ENCODE measurements at places on chromosomes 7 and 10.

DNA sequence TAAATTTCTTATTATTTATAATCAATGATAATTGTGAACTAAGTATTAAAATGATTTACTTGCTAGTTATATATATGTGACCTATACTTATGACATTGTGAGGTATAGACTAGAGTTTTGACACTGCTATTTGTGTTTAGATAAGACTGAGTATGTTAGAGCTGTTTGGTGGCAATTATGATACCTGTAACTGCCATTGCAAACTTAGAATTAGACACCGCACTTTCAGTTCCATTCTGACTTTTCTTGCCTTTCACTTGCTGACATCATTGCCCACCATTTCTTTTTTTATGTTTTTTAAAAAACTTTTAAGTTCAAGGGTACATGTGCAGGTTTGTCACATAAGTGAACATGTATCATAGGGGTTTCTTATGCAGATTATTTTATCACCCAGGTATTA is 214.5 kb downstream of the MBL2 start:
- no peak for DNase-seq

- DNase-seq = no peak
Measured at GRCh38 chr7:132446666-132447278, 129.5 kb downstream of the PLXNA4 start.

GRCh38 chr7:2201686-2202360 is 30.9 kb downstream of the MAD1L1 start:
- DNase-seq = no peak

DNA sequence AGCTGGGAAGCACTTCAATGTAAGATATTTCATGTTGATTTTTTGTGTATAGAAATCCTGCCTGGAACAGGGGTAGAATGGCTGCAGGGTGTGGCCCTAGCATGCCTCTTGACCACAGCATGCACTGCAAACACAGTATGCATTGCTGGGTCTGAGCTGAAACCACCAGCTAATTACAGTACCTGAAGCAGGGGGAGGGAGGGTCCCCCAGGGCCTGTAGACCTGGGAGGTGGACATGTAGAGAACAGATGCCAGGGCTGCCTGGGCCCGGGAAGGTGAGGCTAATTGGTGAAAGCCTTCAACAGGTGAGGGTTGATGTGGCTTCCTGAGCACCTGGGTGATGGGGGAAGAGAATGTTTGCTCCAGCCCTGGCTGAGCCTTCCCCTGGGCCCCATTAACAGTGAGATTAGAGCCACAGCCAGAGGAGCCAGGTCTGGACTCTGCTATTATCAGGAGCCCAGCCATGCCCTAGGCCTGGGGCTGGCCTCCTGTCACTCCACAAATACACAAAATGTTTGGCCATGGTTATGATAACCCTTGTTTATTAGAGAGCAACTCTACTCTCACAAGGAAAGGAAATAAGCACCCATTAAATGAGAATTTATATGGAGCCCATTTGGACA is 83.3 kb downstream of the PLXNA4 start:
- DNase-seq = no peak

GRCh38 chr10:36720895-36721294 is 404.5 kb upstream of the ANKRD30A start:
- DNase-seq = no peak

- no peak for DNase-seq
Measured at GRCh38 chr7:39094731-39095130, 117.0 kb downstream of the POU6F2 start.

GRCh38 chr7:115226410-115226809 is 304.5 kb downstream of the MDFIC start:
- no peak for DNase-seq

DNA sequence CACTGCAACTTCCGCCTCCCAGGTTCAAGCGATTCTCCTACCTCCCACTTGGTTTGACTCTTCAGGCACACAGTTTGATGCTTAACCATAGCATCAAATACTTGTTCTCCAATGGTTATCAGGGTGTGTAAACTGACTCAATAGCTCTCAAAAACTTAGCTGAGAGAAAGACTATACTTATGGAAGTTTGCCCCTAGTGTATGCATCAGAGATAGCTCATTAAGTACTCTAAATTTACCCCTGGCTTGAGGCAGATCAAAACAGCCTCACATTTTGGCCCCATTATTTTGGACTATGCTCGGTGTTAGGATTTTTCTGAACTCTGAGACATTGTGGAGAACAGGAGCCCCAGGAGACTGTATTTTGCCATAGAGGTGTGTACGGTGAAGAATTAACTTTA is 40.8 kb upstream of the SLC35B4 start:
- DNase-seq = no peak

DNA sequence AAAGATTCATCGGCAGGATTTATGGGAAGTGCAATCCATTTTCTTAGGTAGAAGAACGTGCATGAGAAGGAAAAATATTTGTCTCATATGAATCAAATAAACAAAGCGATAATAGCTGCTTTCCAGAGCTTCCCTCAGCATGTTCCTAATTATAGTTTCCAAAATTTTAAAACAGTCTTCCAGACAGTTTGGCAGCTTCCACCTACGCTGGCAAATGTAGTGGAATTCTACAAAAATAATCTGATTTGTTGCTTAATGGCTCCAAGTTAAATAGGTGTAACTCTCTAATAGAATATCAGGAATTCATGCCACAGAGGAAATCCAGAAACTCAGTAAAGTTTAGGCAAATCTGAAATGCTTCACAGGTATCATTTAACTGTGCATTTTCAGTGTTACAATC is 23.3 kb upstream of the AGBL3 start:
- no peak for DNase-seq

Data from retina (tissue), 1 donor.